ENCODE measurements at places on chromosomes 7 and 10.

GRCh38 chr10:49001402-49001801 is 61.8 kb upstream of the LRRC18 start:
- no peak for DNase-seq

- DNase-seq = no peak
Measured at GRCh38 chr7:54560723-54561122, 18.5 kb downstream of the VSTM2A start.

DNA sequence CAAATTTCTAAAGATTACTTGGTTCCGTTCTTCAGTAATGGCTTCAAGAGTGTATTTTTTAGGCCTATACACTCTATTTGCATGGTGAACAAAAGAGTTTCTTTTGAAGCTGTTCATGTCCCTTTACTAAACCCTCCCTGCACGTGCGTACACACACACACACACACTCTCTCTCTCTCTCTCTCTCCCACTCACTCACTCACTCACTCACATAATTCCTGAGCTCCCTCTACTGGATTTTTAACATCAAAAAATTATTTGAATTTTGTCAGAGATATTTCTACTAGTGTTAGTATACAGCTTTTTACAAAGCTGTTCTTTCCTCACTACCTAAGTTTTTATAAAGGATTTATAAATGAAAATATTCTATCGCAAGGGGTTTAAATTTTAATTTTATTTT is 85.9 kb downstream of the UBE3C start:
- DNase-seq = no peak

GRCh38 chr7:151503902-151504714 is 15.6 kb downstream of the RHEB start:
- DNase-seq = no peak

- no peak for DNase-seq
Measured at GRCh38 chr10:104683567-104683966, 42.5 kb downstream of the SORCS3 start.

- no peak for DNase-seq
Measured at GRCh38 chr7:42278344-42278743, 41.3 kb upstream of the GLI3 start.

DNA sequence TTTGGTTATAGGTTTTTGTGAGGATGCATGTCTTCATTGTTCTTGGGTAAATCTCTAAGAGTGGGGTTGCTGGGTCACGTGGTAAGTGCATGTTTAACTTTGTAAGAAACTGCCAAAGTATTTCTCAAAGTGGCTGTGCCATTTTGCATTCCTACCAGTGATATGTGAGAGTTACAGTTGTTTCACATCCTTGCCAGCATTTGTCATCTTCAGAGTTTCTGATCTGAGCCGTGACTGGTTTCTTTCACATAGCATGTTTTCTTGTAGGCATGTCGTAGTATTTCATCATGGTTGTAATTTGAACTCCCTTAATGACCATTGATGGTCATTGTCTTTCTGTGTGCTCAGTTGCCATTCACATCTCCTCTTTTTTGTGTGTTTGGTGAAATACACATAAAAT is 286.0 kb downstream of the RNLS start:
- DNase-seq = no peak

DNA sequence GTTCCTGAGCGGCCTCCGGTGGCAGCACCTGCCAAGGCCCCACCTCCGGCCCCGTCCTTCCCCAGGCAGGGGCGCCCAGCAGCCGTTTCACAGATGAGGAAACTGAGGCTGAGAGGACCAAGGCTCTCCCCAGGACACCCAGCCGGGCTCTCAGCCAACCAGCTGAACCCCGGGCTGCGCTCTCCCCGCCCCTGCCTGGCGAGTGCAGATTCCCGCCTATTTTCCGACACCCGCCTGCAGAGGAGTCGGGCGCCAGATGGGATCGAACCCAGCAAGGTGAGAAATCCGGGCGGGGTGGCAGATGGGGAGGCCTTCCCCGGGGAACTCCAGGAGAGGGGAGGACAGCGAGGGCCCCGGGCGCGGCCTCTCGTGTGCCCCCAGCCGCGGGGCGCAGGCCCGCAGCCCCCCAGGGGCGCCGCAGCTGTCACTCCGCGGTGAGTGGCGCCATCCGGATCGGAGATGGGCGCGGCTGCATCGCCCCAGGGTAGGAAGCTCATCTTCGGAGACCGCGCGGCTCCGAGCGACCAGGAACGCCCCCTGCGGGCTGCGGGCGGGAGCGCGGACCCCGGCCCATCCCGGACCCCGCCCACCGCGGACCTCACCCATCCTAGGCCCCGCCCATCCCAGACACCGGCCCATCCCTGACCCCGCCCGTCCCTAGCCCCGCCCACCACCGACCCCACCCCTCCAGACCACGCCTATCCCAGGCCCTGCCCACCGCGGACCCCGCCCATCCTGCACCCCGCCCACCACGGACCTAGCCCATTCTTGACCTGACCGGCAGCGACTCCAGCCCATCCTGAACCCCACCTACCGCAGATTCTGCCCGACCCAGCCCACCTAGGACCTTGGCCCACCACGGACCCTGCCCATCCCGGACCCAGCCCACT is 90.3 kb downstream of the MICALL2 start:
- no peak for DNase-seq

DNA sequence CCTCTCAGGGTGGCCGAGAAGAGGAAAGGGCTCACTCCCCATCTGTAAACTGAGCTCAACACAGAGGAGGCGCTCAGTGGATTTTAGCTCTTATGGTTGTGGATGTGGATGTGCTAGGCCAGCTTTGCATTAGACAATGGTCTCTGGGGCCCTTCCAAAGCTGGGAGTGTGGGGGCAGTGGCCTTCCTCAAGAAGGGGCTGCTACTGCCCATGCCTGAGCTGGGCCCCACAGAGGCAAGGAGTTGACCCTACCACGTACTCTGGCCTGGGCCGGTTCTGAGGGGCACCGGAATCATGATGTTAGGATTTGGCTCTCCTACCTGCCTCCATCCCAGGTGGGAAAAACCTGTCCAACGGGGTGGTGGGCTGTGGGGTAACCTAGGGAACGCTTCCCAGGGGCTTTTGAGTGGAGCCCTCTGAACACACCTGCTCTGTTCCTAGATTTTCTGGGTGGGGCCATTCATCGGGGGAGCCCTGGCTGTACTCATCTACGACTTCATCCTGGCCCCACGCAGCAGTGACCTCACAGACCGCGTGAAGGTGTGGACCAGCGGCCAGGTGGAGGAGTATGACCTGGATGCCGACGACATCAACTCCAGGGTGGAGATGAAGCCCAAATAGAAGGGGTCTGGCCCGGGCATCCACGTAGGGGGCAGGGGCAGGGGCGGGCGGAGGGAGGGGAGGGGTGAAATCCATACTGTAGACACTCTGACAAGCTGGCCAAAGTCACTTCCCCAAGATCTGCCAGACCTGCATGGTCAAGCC is 11.5 kb downstream of the AQP1 start:
- DNase-seq = no peak

GRCh38 chr7:7517754-7518153 is 17.9 kb downstream of the COL28A1 start:
- no peak for DNase-seq

DNA sequence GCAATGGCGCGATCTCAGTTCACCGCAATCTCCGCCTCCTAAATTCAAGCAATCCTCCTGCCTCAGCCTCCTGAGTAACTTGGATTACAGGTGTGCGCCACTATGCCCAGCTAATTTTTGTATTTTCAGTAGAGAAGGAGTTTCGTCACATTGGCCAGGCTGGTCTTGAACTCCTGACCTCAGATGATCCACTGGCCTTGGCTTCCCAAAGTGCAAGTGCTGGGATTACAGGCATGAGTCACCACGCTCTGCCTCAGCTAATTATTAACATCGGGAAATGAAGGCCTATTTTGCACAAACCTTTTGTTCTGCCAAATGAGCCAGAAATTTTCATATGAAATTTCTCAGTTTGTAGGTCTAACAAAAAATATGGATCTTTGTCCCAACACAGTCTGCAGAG is 106.7 kb upstream of the ODAD2 start:
- DNase-seq = no peak

- no peak for DNase-seq
Measured at GRCh38 chr7:106870983-106871410, 5.9 kb downstream of the PIK3CG start.

GRCh38 chr10:116444527-116445142 is 17.0 kb downstream of the PNLIPRP3 start:
- DNase-seq = no peak

- DNase-seq = no peak
Measured at GRCh38 chr7:116332766-116333165, 122.4 kb downstream of the TES start.

DNA sequence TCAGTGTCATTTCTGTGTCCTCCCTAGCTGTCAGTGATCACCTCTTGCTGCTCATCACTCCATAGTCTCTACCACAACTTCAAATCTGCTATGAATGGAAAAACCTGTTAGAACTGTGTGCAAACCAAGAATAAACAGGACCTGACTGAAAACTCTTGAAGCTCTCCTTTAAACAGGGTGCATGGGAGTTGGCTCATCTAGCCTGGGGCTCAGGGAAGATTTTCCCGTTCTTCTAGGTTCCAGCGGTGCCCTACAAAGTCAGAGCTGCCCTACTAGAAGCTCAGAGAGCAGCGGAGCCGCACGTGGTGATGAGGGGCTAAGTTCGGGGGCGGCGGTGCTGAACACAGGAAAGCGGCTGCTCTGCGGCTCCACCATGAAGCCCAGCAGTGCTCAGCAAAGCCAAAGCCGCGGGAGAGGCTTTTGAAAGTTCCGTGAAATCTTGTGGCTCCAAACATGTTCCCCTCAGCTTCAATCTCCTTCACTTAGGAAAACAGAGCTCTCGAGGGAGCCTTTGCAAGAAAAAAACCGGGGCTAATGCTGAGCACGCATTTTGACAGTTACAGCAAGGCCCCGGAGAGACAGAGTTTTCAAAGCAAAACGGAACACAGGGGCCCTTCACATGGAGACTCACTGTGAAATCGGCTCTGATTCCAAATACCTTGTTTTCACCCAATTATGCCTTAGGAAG is 30.5 kb downstream of the RGS10 start:
- DNase-seq = no peak

- no peak for DNase-seq
Measured at GRCh38 chr7:18174996-18175395, 147.3 kb upstream of the PRPS1L1 start.

- DNase-seq = no peak
Measured at GRCh38 chr10:133523631-133524203, 3.4 kb upstream of the CYP2E1 start.

DNA sequence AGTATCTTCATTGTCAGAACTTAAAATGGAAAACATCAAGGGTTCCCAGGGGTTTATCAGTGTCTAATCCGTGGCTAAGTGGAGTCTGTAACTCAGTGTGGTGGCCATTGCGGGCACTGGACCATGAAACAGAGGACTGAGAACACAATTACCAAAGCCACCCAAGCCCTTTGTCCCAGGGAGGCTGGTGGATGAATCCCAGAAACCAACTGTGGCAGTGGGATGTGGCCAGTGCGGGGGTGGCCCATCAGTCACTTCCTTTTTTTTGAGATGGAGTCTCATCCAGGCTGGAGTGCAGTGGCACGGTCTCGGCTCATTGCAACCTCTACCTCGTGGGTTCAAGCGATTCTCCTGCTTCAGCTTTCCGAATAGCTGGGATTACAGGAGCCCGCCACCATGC is 61.8 kb downstream of the TACC2 start:
- DNase-seq = no peak

DNA sequence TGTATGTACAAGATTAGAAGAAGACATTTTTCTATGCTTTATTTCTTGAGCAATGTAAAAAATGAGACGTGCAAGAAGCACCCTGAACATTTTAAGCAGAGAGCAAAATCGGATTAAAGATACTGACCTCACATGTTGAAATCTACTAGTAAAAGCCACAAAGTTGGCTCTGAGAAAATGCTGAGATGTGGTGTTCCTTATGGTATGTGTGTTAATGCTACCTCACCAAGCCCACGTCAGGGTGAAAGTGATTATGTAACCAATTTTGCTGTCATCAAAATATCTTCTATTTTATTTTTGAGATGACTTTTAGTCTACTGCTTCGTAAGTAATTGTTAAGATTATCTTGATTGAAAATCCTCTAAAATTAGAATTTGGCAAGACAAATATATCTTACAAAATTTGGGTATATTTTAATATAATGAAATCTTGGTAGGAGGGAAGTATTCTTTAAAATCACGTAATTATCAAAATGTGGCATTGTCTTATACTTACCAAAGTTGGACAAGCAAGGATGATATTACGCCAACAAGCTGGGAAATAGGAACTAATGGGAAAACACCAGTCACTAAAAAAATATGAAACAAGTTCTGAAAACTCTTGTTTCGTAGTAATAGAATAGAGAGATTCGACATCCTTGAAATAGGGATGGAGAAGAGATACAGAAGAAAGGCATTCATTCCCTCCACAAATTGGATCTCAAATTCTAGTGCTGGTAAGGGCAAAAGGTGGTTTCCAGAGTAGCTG is 5.8 kb downstream of the ADO start:
- DNase-seq = no peak

- no peak for DNase-seq
Measured at GRCh38 chr10:89744026-89744425, 42.6 kb downstream of the KIF20B start.

DNA sequence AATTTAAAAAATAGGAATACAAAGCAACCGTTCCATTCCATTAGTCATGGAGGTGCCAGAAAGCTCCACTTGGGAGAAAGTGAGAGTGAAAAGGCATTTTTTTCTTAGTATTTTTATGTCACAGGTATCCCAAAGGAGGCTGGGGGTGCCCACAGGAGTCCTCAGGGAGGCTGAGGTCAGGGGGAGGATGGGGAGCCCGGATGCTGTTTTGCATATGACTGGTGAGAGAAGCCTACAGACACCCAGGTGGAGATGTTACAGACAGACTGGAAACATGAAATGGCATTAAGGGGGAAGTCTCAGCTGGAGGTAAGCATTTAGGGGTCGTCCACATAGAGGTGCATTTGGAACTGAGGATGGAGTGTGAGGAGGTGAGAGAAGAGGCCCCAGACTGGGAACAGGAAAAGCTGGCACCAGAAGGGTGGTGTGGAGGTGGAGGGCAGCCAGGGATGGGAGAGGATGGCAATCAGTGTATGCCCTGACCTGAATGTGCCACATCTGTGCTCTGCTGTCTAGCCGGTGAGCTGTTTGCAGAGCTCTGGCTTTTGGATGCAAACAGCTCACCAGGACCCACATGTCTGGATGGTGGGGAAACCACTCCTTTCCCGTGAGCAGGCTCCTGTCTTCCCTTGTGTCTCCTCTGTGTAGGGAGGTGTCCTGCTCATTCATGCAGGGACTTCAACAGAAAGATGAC is 101.1 kb downstream of the RAMP3 start:
- no peak for DNase-seq

- no peak for DNase-seq
Measured at GRCh38 chr10:10392511-10392910, 625.2 kb upstream of the CELF2 start.

DNA sequence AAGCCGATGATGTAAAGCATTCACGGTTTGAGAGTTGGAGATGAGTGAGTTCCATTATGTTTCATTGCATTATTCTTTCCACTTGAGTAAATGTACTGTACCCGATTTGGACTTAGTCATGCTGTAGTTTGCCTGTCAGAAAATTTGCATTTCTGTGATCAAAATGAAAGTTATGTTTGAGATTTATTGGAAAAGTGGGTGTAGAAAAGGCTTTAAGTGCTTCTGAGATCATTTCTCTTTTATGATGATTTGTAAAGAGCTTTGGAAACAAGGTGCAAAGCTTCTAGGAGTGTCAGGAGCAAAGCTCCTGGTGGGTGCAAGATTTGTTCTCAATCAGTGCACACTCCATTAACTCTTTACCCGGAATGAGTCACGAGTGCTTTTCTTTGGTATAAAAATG is 204.1 kb upstream of the POM121L12 start:
- DNase-seq = no peak

Measured in cortex of kidney (tissue), 1 donor.